ENCODE measurements at places on chromosomes 16 and 17.

DNA sequence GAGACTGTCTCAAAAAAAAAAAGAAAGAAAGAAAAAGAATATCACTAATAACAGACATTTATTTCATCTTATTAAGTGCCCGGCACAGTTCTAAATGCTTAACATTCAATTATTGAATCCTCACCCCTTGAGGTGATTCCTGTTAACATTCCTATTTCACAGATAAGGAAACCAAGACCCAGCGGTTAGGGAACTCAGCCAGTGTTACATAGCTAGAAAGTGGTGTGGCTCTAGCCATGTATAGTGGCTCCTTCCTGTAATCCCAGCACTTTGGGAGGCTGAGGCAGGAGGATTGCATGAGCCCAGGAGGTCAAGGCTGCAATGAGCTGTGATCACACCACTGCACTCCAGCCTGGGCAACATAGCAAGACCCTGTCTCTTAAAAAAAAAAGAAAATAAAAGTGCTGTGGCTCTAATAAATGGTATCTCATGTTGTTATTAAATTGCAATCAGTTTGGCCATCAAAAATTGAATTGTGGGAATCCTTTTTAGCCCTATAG lies 28.1 kb downstream of the ZNRF1 start:
- DNase-seq: no peak

DNA sequence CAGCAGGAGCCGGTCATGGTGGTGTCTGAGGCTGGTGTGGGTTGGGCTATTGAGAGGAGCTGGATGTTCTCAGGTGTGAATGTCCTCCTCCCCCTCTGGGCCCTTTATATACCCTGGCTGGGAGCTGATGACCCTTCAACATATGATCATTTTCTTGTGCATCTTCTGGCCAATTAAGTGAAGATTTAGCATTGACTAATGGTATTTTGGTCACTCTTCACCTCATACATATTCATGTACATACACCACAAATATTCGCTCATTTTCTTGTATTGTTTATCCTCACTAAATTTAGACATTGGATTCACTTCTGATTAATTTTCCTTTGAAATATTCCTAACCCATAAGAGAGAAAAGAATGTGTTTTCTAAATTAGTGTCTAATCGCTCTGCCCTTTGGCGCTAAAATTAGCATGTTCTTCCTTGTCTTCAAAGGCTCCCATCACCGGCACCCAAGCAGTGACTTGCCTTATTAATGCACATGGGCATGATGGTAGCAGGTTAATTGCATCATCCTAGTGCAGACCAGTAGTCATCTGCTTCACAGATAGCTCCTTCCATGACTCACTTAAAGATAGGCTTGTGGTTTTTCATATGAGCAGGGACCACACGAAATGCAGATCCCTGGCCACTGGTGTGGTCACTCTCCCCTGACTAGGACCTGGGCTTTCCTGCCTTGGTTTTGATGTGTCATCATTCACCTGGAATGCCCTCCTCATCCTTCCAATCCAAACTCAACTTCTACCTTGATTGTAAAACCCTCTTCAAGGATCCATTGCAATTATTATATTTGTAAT lies at the start of gene KRTAP2-4:
TSS of gene KRTAP2-4 (minus strand) at position 51 of the 796 bp plus-strand sequence. CDS start at position 17, 34 bp downstream.
- DNase-seq: no peak

GRCh38 chr17:64202683-64203344 lies 60.2 kb downstream of the TEX2 start:
- no peak for DNase-seq

- DNase-seq: no peak
Measured at GRCh38 chr17:34465789-34466188, 102.8 kb upstream of the CCL1 start.

- no peak for DNase-seq
Measured at GRCh38 chr16:85611194-85611443, 2.0 kb upstream of the GSE1 start.

- no peak for DNase-seq
Measured at GRCh38 chr17:47888293-47888692, 7.7 kb upstream of the SP2 start.

DNA sequence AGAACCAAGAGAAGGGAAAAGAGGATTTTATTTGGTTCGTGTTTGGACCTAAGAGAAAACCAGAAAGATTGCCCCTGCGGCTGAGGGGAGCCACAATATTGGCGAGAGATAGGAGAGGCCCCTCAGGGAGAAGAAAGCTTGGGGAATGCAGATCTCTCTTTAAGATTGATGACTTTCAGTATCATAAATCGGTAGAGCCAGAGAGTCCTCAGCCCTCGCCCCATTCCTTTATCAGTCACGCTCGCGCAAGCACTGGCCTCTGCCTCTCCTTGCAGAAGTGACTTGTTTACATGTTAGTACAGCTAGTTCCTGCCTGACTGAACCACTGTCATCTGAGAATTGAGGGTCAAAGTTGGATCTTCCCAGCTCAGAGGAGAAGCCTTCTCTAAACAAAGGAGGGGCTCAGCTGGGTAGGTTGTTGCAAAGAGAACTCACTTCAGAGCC lies 21.5 kb upstream of the KRT19 start:
- DNase-seq: no peak

All from stimulated activated CD4-positive, alpha-beta T cell treated with anti-CD3 and anti-CD28 coated beads, TNF-alpha, amount 100 ng/mL, for 1 hour (primary cell).